ENCODE measurements at places on chromosomes 4 and X.

- no peak for DNase-seq
Measured at GRCh38 chr4:13970349-13970748, 342.8 kb upstream of the BOD1L1 start.

GRCh38 chr4:105166066-105166465 lies 19.4 kb downstream of the TET2 start:
- no peak for DNase-seq

GRCh38 chrX:96424007-96424406 lies 260.6 kb upstream of the DIAPH2 start:
- no peak for DNase-seq

DNA sequence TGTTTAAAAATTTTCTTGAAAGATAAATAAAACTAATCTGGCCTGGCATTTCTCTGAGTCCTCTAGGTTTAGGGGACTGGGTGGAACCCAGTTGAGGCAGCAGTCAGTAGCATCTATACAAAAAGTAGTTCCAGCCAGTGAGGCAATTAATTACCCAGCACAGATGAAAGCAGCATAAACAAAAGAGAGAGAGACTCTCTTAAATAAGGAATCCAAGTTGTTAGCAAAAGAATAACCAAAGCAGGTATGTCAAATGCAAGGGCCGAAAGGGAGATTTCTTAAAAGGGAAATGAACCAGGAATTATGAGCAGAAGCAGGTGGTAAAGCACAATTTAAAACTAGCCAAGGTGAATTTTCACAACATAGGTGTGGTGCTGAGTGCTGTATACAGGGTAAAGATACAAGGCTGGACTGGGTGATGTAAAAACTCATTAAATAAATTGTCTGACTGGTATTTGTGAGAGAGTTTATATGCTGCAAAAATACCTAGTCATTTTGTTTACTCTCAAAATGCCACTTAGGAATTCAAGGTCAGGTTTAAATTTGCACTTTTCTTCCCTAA lies 94.6 kb upstream of the GALNT7 start:
- no peak for DNase-seq

GRCh38 chr4:67106861-67107460 lies 438.3 kb downstream of the CENPC start:
- no peak for DNase-seq

- DNase-seq, result no peak
Measured at GRCh38 chr4:111689214-111689613, 456.0 kb upstream of the FAM241A start.

DNA sequence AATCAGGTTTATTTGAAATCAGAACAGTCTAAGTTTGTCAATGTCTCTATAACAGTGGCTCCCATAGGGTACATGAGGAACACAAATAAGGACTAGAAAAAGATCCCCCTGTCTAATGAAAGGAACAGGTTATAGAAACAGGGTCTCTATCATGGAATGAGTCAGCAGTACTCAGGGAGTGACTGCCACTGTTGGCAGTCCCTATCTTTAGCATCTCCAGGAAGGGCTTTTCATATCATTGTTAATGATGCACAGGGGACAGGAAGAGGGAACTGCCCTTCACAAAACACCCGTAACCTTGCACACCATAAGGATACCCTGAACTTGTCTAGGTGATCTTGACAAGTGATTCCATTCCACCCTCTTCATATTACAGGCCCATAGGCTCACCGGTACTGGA lies 38.5 kb upstream of the SMIM10L2A start:
- no peak for DNase-seq

DNA sequence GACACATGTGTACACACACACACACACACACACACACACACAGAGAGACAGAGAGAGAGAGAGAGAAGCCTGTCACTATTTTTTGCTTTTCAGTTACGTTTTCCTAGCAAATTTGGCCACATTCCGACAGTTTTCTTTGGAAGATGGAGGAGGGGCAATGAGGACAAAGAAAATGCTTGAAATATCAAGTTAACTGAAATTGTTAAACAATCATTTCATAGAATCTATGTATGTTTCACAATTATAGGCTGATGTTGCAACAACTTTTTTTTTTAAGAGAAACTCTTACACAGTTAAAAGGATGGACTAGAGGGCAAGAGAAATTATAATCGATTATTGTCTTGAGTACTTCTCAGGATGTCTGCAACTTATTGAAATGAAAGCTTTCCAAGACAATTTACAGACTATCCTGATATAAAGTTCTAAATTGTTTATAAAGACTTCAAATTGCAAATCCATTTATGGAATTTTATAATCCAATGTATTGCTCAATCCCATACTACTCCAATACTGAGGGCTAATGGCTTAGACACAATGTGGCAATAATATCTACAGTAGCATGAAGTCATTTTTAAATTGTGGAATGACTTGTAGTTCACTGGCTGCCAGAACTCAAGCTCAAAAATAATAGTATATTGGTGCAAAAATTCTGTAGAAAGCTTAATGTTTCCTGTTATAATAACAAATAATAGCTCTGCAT lies 647.0 kb upstream of the PCDH7 start:
- no peak for DNase-seq

- no peak for DNase-seq
Measured at GRCh38 chr4:84722720-84723119, 139.8 kb downstream of the CDS1 start.

DNA sequence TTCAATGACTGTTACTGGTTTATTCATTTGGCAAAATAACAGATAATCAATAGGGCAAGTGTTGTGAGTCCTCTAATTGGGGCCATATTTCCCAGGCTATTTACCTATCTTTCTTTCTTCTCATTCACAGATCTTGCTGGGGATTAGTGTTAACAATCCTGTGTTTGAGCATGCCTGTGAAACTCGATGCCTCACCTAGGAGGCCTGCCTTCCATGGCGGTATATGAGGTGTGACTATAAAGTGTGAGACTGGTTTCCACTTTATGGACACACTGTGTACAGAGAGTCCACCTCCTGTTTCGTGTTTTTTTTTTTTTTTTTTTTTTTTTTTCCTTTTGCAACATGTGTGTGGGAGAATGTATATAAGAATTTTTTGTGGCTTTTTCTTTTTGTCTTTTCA lies 199.3 kb downstream of the BMPR1B start:
- no peak for DNase-seq

DNA sequence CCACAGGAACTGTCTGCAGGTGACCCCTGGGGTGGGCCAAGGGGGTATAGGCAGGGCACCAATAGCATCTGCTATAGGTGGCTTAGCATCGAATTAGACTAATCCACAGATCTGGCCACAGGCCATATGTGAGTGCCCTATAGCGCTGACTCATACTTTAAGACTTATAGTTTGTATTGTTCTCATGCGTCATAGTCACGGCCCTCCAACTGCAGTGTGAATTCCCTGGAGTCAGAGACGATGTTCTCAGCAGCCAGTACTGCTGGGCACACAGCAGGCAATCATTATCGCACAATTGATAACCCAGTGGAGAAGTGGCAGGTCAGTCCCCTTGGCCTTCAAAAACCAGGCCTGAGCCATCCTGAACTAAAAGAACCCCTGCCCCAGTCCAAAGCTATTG lies 58.1 kb downstream of the ADGRG2 start:
- DNase-seq, result no peak

- no peak for DNase-seq
Measured at GRCh38 chr4:1565598-1566295, 118.4 kb downstream of the FAM53A start.

GRCh38 chr4:102692474-102692873 lies 68.3 kb downstream of the MANBA start:
- no peak for DNase-seq

DNA sequence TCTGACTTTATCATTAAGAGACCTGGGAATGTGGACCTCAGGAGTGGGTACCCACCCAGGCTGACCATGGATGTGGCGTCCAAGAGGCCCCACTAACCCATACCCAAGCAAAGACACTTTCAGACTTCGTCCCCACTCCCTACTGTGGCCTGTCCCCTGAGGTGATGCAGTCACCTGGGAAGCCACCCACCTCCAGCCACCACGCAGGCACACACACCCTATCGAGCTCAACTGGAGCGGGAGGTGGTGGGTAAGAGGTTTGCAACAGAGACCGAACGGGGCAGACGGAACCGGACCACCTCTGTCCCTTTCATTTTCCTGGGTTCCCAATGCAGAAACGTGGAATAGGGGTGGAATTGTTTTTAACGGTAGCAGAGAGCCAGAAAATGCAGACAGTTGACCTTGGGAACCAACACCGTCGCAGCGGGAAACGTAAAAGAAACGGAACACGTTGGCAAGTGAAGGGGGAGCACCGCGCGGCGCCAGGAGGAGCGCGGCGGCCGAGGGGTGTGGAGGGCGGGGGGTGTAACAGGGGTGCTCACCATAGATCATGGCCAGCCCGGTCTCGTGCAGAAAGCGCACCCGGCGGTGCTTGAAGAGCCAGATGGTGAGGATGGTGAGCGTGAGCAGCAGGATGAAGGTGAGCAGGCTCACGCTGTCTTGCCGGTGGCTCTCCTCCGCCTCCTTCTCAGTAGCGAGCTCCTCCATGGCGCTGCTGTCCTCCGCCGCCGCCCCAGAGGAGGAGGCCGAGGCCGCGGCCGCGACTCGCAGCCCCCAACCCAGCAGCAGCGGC lies 559 bp downstream of the SLC9A7 start:
- DNase-seq, result no peak

DNA sequence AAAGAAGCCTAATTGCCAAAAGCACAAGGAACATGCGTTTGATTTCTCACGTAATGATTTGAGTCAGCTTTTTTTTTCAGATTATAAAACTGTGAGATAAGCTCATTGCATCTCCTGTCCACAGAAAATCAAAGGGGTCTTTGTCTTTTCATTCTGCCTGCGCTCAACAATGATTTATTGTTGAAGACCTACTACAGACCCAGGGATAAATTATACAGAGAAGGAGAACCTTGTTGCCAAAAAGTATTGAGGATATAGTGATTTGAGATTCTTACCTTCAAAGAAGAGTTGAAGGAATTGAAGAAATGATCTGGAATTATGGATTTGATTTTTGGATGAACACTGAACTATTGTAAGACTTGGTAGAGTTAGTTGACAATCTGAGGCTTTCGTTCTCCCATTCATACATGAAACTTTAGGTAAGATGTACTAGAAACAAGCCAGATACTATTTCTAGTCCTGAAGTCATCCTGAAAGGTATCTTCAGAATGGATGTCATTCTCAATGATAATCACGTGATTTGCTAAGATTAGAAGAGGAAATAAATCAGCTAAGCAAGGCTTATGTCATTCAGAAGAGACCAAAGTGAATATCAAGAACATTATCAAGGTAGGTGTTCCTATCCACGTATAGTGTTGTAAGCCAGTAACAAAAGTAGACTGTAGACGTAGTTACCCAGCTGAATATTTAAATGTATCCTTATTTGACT lies 71.1 kb upstream of the SCOC start:
- no peak for DNase-seq

GRCh38 chr4:167987285-167987684 lies 105.1 kb upstream of the ANXA10 start:
- no peak for DNase-seq

- DNase-seq, result no peak
Measured at GRCh38 chr4:122364700-122365404, 14.0 kb upstream of the ADAD1 start.

GRCh38 chr4:74969507-74970474 lies 36.9 kb downstream of the PARM1 start:
- no peak for DNase-seq

GRCh38 chrX:53263597-53264094 lies 17.7 kb downstream of the IQSEC2 start:
- DNase-seq, result no peak

DNA sequence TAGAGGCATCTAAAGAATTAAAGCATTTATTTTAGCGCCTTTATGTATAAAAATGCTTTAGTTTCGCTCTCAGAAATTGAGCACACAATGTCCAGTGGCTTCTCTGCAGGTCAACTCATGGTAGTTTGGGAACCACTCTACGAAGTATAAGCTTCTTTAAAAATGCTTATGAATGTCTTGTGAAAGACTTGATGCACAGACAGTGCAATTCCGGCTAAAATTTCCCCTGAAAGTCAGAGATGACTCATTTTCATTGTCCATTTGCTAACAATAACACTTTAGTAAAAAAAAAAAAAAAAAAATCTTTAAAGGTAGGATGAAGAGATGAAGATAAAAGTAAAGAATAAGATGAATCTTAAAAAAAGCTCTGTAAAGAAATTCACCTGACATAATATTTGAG lies 117.2 kb downstream of the PDHA2 start:
- DNase-seq, result no peak

GRCh38 chr4:30122711-30123110 lies 597.5 kb upstream of the PCDH7 start:
- DNase-seq, result no peak
